ENCODE measurements at places on chromosomes 11 and 22.

- no peak for DNase-seq
Observed at GRCh38 chr22:45077286-45077685, 67.5 kb upstream of the PHF21B start.

DNA sequence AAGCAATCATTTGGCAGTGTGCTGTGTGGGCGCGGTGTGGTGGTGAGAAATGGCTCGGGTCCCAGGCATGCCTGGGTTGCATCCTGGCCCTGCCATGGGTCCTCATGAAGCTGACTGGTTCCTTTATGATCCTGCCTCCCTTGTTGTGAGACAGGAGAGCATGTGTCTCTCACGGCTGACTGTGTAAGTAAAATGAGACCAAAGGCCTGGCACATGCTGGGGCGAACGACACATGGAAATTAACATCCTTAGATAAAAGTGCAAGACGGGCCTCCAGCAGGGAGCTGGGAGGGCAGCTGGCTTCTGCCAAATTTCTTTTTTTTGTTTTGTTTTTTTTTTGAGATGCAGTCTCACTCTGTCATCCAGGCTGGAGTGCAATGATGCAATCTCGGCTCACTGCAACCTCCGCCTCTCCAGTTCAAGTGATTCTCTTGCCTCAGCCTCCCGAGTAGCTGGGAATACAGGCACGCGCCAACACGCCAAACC, 9.4 kb upstream of the FBLN1 start:
- DNase-seq = no peak

DNA sequence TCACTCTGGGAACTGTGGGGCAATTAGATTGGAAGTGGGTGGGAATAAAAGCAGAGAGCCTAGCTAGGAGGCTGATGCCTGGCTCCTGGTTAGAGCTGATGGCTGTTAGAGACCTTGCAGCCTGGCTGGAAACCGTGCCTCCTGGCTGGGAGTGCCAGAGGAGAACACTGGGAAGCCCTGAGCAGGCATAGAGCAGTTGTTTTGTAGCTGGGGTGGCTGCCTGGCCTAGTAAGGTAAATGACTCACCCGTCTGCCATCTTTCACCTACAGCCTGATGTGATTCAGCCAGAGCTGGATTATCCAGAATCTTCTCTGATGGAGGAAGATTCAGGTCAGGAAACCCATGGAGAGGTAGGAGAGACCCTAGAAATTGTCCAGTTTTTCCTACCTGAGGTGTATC, 6.1 kb downstream of the UQCR10 start:
- no peak for DNase-seq

GRCh38 chr22:36398601-36399471, 11.1 kb upstream of the MYH9 start:
- DNase-seq = no peak

GRCh38 chr22:30249049-30250038, 2.8 kb upstream of the LIF start:
- DNase-seq = no peak

DNA sequence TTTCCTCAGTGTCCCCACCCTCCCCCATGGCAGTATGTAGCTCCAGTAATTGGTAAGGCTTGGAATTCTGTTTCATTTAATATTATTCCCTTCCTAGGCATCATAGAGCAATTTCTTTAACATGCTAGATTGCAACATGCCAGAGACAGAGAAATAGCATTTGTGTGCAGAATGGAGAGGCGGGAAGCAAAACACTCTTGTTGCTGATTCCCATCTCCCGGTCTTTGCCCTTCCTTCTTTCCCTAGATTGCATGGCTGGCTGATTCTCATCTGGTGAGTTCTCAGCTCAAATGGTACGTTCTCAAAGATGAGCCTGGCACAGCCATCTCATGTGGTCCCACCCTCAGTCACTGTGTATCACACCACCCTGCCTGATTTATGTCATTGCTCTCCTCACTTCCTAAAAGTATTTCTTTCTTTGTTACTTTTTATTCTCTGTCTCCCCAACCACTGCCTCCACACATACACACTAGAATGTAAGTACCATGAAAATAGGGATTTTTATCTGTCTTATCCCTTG, 66.9 kb downstream of the ARFGAP2 start:
- DNase-seq = no peak

GRCh38 chr11:132962041-132962440, 570.3 kb downstream of the OPCML start:
- no peak for DNase-seq

DNA sequence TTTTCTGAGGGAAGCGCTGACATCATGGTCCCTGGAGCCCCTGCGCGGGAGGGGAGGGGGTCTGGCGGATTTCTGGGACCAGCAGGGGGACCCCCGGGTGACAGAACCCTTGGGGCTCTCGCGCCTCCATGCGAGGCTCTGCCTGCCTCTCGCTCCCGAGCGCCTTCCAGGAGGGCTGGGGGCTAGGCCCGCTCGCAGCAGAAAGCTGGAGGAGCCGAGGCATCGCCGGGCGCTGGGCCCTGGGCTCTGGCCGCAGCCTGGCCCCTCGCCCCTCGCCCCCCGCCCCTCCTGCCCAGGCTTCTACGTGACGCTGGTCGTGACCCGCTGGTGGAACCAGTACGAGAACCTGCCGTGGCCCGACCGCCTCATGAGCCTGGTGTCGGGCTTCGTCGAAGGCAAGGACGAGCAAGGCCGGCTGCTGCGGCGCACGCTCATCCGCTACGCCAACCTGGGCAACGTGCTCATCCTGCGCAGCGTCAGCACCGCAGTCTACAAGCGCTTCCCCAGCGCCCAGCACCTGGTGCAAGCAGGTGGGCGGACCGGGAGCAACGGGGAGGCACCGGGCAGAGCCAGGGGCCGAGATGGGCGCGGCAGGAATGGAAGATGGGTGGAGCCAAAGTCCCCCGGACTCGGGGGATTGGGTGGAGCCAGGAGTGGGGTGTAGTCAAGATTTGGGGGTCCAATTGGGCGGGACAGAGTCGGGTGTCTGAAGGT, 5.4 kb downstream of the BEST1 start:
- DNase-seq = no peak

DNA sequence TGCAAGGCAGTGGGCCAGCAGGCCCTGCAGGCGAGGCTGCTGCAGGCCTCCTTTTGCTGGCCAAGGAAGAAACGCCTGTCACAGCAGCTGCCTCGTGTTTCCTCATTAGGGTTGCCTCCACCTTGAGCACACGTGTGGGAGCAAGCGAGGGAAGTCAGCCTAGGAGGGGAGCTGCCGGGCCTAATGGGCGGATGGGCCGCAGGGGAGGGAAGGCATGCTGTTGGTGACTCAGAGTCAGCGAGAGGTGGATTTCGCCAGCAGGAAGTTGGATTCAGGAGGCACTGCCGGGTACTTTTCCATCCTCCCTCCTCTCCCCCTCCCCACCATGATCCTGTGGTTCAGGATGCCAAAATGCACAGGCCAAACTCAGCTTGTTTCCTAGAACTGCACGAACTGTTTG, 498.7 kb downstream of the METTL15 start:
- no peak for DNase-seq
